ENCODE measurements at places on chromosomes 3 and 15.

- no peak for DNase-seq
These were observed 241.6 kb downstream of the NLGN1 start for GRCh38 chr3:173639098-173639497.

DNA sequence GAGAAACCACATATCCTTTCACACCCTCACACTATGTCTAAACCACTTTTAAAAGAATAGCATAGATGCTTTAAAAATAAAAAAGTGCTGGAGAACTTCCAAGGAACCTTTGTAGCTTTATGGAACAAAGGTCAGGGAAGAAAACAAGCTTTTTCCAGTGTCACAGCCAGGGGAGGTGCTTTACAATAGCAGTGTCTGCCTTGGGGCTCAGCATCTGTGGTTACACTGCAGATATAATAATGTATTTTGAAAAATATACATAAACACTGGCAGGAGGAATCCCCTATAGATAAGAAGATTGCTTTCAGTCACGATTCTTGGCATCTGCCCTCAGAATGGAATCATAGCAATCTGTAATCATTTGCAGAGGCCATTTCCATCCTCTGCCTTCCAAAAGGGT, 362.4 kb upstream of the LRRC3B start:
- no peak for DNase-seq

DNA sequence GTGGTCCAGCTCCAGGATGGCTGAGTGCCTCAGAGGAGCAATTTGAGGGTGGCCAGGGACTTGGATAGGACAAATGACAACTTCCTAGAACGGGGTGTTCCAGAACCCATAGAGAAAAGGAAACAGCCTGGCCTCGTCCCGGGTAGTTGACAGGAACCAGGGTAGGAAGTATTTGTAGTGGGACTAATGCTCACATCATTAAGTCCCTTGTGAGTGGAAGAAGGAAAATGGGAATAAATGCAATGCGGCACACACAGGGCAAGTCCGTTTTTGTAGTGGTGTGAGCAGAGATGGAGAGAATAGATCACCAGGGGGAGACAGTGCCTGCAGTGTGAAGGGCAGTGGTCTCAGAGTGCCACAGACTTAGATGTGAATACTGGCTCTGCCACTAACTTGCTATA, 19.6 kb downstream of the TIMP4 start:
- DNase-seq = no peak

- DNase-seq = no peak
These were observed 631.6 kb upstream of the EPHA6 start for GRCh38 chr3:96182756-96183155.

GRCh38 chr15:27824841-27825422, 274.2 kb downstream of the OCA2 start:
- DNase-seq = no peak

- no peak for DNase-seq
These were observed 440.9 kb downstream of the RBMS3 start for GRCh38 chr3:29721789-29722188.

DNA sequence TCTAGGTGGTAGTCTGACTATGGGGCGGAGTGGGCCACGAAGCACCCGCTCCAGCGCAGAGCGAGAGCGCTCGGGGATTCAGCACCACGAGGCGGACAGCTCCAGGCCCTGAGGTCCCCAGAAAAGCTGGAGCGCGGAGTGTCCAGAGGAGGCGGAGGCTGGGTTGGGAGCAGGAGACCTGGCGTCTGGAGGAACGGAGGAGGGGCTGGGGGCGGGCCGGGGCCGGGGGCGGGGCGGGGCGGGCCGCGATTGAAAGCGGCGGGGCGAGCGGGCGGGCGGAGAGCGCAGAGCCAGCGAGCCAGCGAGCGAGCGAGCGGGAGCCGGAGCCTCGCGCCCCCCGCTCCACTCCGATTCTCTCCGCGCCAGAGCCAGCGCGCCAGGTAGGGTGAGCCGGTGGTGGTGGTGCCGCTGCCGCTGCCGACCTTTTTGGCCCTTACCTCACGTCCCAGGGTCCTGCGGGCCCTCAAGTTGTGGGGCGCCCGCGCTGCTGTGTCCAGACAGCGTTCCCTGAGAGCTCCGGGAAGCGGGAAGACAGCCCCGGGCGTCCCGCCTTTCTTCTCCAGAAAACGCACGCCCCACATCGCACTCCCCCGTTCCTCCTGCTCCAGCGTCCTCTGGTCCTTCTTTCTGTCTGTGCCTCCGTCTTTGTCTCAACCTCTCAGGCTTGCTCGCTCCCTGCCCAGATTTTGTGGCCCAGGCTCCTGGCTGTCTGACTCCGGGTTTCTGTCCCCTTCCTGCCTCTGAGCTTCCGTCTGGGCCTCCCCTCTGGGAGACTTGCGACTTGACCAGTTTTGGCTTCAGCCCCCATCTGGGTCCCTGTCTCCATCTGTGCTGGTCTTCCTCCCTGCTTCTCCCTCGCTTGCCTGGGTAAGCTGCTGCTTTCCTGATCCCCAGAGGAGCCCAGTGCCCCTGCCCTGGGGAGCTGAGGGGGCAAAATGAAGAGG, at the start of gene GRM2:
GRM2 (plus strand) TSS at position 281 of the 944 bp plus-strand sequence. CDS start 1,916 bp downstream, outside the sequence.
- DNase-seq = no peak
